Activated CD8-positive, alpha-beta memory T cell treated with anti-CD3 and anti-CD28 coated beads for 1 hour (primary cell): ENCODE measurements at places on chromosomes 2 and 18.

GRCh38 chr2:181076658-181077057 lies 96.3 kb downstream of the UBE2E3 start:
- DNase-seq = no peak

DNA sequence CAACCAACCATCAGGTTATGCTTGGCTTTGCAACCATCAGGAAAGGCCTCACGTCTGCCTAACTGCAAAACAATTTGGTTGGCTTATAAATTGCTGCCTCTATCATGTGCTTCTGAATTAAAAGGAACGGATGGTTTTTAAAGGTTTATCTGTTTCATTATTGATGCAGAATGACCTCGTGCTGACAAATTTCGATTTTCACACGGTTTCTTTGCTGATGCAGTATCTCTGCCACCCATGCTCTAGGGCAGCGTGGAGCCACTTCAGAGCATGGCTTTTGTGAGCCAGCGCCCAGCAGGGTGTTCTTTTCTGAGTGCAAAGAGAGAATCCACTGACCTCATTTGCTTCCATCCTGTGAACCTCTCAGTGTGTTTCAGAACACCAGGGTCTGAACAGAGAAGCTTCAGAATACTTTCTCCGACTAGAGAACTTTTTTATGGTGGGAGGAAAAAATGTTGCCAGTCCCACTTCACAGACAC lies 143.1 kb upstream of the L3MBTL4 start:
- no peak for DNase-seq

DNA sequence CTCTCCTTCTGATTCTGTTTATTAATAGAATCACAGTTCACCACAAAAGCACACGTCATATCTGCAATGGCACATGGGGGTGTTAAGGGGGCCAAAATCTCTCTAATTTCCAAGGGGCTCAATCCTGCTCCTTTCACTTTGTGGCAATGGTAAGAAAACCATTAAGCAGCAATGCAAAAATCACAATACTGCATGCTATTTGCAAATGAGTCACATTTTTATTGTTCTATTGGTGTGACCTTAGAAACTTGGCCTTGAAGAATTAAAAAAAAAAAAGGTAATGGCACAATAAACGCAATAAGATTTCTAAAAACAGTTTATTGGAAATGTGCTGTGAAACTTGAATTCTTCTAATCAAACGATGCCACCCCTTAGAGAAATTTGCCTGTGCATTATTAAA lies 251.5 kb downstream of the ZNF521 start:
- no peak for DNase-seq

DNA sequence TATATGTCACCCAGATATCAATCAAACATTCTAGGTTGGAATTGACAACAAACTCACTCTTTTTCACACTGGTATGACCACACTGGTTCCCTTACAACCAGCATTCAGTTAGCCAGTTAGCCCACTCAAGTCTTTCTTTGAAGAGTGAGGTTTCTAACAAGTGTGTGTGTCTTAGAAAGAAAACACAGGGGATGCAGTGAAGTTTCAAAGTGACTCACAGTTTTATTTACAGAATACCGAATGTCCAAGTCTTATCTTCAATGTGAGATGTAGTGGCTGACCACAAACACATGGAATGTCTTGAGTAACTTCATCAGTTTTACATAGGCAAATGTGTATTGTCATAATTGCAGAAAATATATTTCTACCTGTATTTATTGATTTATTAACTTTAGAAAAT lies 274.7 kb upstream of the HNMT start:
- DNase-seq = no peak

DNA sequence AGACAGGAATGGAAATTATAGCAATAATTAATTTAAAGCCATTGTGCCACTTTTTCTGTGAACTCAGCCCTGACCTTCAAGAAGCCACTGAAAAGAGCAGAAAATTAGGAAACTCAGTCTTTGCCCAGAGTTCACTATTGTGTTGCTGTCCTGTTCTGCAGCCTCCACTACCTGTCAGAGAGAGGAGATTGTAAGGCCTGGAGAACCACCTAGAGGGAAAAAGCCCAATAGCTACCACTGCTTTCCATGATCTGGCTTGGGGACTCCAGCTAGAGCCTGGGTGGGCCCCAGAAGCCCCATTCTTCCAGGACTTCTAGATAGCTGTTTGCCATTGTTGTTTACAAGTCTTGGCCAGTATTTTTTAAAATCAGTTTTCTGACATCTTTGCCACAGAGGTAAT lies 176.1 kb upstream of the KLF7 start:
- DNase-seq = no peak

GRCh38 chr2:237863689-237864443 lies 4.4 kb downstream of the RAMP1 start:
- DNase-seq = no peak

- DNase-seq = peak; percentile 24
These were observed at the start of gene TRABD2A for GRCh38 chr2:84880645-84881521. TRABD2A (minus strand) TSS chr2:84881084; CDS start chr2:84881039, 45 bp downstream.
